ENCODE measurements at places on chromosomes 11 and 22. TPM values are rescaled to one million over a fixed set of nuclear protein-coding genes. Genes with fewer than 3 reads are reported as not detected.
A peak's percentile ranks its signal among the peaks of the same experiment; 100 is the strongest.

CCDC87 gene
- total RNA-seq: 0.39 TPM

VPREB1 gene
- total RNA-seq: not detected

SEC14L6 gene
- not detected for total RNA-seq

SNAP29 gene
- total RNA-seq: 18.8 TPM

SMTNL1 gene
- not detected for total RNA-seq

ARCN1 gene
- 74.7 TPM for total RNA-seq

NCAM1 gene
- total RNA-seq: 0.37 TPM

- no peak overlapping the region for H3K27ac ChIP-seq
- no peaks in the 10 kb centered on the region for H3K36me3 ChIP-seq
- no peak for DNase-seq
- peaks cover 4% of the 10 kb centered on the region for H3K27me3 ChIP-seq
These were observed 270.4 kb downstream of the MIAT start for GRCh38 chr22:26927821-26928220.

DNA sequence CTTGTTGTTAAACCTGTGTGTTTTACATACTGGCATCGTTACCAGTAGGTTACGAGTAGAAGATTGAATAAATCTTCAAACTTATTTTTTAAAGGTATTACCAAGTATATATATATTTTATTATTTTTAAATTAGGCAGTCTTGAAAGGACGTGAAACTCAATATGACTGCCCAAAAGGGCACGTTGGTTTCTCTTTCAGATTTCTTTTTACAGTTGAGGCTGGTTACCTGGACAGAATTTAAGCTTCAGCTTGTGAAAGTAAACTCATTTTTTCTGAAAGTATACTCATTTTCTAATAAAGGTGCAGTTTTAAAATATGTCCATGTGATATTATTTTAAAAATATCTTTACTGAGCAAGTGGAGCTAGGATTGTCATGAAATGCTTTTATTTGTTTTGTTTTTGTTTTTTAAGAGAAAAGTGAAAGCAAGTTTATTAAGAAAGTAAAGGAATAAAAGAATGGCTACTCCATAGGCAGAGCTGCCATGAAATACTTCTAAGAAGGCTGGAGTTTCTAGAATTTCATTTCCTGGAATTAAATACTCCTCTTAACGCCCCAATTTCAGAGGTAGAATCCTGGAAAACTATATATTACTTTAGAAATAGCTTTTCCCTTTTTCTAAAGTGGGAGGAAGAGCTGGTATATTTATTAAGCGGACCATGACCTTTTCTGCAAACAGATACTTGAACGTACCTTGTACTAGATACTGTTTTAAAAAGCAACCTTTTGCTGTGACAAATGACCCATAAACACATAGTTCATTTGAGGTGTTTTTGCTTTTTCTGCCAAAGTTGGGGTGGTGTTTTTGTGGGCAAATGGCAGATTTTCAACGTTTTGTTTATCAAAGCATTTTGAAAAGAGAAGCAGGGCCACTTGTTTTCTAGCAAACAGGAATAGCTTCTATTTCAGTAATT, 1.9 kb downstream of the FBXO7 start:
- peaks cover 34% of the 10 kb centered on the region for H3K4me1 ChIP-seq
- H3K27ac ChIP-seq: peak overlapping the region; percentile 98
- peak overlapping the region; percentile 44 for H3K4me3 ChIP-seq
- DNase-seq: peak; percentile 23

GRCh38 chr11:21603886-21604285, 589.0 kb upstream of the ANO5 start:
- no peak for DNase-seq
- no peaks in the 10 kb centered on the region for H3K4me1 ChIP-seq
- no peaks in the 10 kb centered on the region for H3K36me3 ChIP-seq
- no peak overlapping the region for H3K27ac ChIP-seq

GRCh38 chr22:38452373-38453065, 2.5 kb downstream of the KCNJ4 start:
- no peaks in the 10 kb centered on the region for H3K36me3 ChIP-seq
- no peak overlapping the region for H3K4me3 ChIP-seq
- no peaks in the 10 kb centered on the region for H3K27me3 ChIP-seq
- peaks cover 12% of the 10 kb centered on the region for H3K4me1 ChIP-seq

GRCh38 chr22:37204045-37204655, 8.1 kb downstream of the SSTR3 start:
- H3K27me3 ChIP-seq: no peaks in the 10 kb centered on the region
- H3K4me3 ChIP-seq: no peak overlapping the region
- DNase-seq: no peak
- H3K4me1 ChIP-seq: peaks cover 23% of the 10 kb centered on the region
- no peaks in the 10 kb centered on the region for H3K36me3 ChIP-seq
- no peak overlapping the region for H3K27ac ChIP-seq

GRCh38 chr22:41417622-41418390, 28.8 kb downstream of the TOB2 start:
- peaks cover 27% of the 10 kb centered on the region for H3K4me1 ChIP-seq
- H3K36me3 ChIP-seq: peaks cover 4% of the 10 kb centered on the region
- H3K4me3 ChIP-seq: no peak overlapping the region
- no peak overlapping the region for H3K27ac ChIP-seq
- H3K27me3 ChIP-seq: no peaks in the 10 kb centered on the region

GRCh38 chr22:32637951-32638350, 163.3 kb downstream of the FBXO7 start:
- H3K4me1 ChIP-seq: no peaks in the 10 kb centered on the region
- H3K4me3 ChIP-seq: no peak overlapping the region
- no peak overlapping the region for H3K27ac ChIP-seq

- H3K4me3 ChIP-seq: no peak overlapping the region
- peak; percentile 23 for DNase-seq
- H3K27me3 ChIP-seq: peaks cover 12% of the 10 kb centered on the region
- H3K36me3 ChIP-seq: no peaks in the 10 kb centered on the region
- H3K4me1 ChIP-seq: peaks cover 23% of the 10 kb centered on the region
These were observed 2.6 kb downstream of the BMAL1 start for GRCh38 chr11:13280092-13280722.

GRCh38 chr11:32012049-32012448, 78.8 kb upstream of the RCN1 start:
- no peak for DNase-seq
- H3K4me3 ChIP-seq: no peak overlapping the region
- H3K27ac ChIP-seq: no peak overlapping the region
- H3K36me3 ChIP-seq: no peaks in the 10 kb centered on the region

DNA sequence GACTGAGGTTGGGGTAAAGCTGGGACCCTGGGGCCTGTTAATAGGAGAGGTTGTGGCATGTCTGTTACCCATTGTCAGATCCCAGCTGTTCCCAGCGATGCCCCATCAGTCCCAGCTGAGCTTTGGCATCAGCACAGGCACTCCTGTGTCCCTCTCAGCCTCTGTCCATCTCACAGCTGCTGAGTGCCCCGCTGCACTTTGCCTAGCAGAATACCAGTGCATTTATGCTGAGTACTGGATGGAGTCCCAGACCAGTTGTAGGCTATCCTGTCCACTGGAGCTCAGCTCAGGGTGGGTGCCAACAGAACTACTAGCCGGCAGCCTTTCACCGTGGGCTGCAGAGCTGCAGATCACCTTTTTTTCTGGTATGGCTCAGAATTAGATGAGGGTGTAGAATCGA, 9.9 kb downstream of the FXYD6 start:
- H3K4me1 ChIP-seq: no peaks in the 10 kb centered on the region
- no peak overlapping the region for H3K4me3 ChIP-seq
- no peak overlapping the region for H3K27ac ChIP-seq
- no peaks in the 10 kb centered on the region for H3K27me3 ChIP-seq
- no peak for DNase-seq
- no peaks in the 10 kb centered on the region for H3K36me3 ChIP-seq

GRCh38 chr22:31210556-31211421, 1.3 kb upstream of the LIMK2 start:
- no peaks in the 10 kb centered on the region for H3K36me3 ChIP-seq
- H3K27me3 ChIP-seq: no peaks in the 10 kb centered on the region
- peak; percentile 23 for DNase-seq
